ENCODE measurements at places on chromosomes 4 and X.

DNA sequence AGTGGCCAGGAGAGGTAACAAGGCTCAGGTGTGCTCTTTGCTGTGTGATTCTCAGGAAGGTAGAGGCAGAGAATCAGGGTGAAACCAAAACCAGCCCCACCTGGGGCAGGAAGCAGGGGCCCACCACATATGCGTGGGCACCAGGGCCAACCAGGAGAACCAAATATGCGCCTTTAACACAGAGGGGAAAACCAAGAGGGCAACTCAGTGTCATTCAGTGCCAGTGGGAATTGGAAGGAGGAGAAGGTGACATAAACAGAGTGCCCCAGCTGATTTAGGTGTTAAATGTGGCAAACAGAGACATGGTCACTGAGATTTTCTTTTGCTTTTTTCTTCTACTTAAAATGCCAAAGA lies 106.8 kb upstream of the MAMLD1 start:
- no peak for DNase-seq

DNA sequence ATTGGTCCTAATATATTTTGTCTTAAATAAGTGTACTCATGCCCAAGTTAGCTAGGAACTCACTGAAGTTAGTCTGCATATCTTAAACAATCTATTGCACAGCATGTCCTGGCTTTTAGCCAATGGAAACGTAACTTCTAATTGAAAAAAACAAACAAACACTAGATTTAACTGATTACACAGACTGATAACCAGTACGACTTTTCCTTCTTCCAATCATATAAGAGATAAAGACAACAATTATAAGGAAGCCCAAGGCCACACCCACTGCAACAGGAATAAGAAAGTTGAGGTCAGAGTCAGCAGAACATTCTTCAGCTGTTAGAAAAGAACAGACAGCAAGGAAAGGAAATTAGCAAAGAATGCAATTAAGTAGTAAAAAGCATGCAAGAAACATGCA lies 40.8 kb downstream of the LAMP2 start:
- no peak for DNase-seq

GRCh38 chr4:140693562-140693961 lies 62.6 kb downstream of the TBC1D9 start:
- no peak for DNase-seq

- DNase-seq, result no peak
Measured at GRCh38 chrX:7889135-7889534, 38.1 kb downstream of the PNPLA4 start.

GRCh38 chr4:16472537-16472936 lies 246.3 kb upstream of the TAPT1 start:
- DNase-seq, result no peak

GRCh38 chrX:133918361-133918771 lies 67.0 kb downstream of the GPC3 start:
- DNase-seq, result no peak

GRCh38 chrX:111039606-111040005 lies 56.4 kb upstream of the PAK3 start:
- no peak for DNase-seq

GRCh38 chr4:184310171-184310567 lies 92.5 kb upstream of the ENPP6 start:
- DNase-seq, result peak; percentile 52

GRCh38 chrX:84259868-84260267 lies 71.9 kb upstream of the RPS6KA6 start:
- no peak for DNase-seq

GRCh38 chr4:108601532-108601931 lies 18.8 kb upstream of the RPL34 start:
- no peak for DNase-seq

GRCh38 chr4:108830509-108831244 lies 67.8 kb upstream of the ETNPPL start:
- DNase-seq, result no peak

- DNase-seq, result no peak
Measured at GRCh38 chrX:47228550-47229270, 4.1 kb upstream of the USP11 start.

DNA sequence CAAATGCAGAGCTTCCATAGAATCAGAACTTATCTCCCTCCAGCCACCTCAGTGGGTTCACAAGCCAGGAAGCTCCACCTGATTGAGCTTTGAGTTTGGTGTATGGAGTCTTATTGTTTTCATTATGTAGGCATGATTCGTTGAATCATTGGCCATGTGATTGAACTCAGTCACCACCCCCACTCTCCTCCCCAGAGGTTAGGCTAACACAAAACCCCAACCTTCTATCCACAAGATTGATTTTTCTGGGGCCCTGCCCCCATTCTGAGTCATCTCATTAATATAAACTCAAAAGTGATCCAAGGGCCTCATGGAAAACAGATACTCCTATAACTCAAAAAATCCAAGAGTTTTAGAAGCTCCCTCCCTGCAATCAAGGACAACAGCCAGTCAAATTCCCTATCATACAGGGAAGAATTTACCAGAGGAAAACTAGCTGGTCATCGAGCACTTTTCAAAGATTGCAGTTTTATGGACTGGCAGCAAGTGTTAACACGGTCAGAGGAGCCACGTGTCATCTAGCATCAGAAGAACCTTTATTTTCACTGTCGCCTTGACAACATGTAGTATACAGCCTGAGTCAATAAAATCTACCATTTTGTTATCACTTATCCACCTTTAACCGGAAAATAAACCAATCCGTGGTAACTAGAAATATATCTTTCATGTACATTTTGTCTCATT lies 35.9 kb upstream of the GUCY1B1 start:
- DNase-seq, result no peak

DNA sequence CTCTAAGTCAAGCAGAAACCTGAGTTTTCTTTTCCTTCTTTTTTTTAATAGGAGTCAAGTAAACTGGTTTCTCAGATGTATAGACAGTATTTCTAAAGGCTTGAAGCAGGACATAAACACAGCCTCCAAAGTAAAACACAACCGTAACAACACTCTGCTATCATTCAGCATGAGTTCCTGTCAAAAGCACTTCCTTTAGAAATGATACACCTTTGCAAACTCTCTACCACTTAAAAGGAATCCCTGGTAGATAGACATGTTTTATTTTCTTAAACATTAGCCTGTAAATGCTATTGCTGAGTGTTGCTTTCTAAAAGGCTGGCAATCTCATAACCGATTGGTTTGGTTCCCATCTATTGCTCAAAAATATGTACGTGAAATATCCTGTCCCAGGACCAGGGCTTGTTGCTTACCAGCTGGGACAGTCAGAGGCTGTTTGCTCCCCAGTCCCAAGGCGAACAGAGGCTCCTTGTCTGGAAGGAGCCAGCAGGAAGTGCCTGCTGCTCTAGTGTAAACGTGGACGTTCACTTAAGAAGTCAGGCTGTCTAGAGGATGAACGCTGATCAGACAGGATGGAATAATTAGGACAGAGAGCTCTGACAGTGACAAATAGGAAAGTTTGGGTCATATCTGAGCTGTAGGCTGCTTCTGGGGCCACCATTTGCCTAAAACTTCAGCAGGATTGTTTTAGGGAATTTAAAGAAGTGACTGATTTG lies 173.9 kb upstream of the KLF3 start:
- no peak for DNase-seq

DNA sequence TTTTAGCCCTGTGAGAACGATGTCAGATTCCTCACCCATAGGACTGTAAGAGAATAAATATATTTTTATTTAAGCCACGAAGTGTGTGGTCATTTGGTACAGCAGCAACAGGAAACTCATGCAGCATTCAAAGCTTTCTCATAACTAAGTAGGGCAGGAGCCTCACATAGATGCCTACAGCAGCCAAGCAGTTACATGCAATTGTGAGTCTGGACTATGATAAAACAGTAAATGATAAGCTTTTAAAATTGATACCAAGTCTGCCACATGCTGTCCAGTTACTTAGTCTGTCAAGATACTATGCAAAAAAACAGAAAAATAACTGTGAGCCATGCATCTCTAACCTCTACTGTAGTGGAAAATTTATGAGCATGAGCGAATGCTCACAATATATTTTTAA lies 359.6 kb downstream of the HS3ST1 start:
- no peak for DNase-seq

DNA sequence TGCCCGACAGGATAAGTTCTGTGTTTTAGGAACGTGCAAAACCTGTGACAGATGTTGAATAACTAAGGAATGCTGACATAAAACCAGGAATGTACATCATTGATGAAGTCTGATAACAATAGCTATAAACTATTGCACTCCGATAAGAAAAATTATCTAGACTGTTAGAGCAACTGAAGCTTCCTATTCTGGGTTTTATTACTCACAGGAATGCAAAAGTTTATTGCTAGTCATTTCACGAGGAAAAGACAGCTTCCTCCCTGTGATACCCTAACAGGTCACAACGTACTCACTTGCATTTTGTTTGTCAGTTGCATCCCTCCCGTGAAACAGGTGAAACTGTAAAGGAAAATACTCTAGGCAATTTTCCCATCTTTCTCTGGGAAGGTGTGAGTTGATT lies 65.9 kb downstream of the CLDN22 start:
- no peak for DNase-seq

DNA sequence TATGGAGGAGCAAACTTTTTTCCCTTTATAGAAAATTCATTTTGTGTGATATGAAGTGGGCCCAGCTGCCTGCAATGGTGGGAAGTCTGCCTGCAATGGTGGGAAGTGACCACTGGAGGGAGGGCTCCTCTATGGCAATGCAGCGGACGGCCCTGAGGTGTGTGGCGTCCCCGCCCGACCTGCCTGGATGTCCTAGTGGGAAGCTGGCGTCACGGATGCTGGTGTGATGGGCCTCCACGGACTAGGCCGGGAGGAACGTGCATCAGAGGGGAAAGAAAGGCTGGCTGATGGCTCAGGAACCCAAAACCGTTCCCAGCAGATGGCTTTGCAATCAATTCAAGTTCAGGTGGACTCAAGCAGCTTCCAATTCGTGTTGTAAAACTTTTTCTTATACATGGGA lies 177.9 kb downstream of the AFAP1 start:
- DNase-seq, result peak; percentile 80

DNA sequence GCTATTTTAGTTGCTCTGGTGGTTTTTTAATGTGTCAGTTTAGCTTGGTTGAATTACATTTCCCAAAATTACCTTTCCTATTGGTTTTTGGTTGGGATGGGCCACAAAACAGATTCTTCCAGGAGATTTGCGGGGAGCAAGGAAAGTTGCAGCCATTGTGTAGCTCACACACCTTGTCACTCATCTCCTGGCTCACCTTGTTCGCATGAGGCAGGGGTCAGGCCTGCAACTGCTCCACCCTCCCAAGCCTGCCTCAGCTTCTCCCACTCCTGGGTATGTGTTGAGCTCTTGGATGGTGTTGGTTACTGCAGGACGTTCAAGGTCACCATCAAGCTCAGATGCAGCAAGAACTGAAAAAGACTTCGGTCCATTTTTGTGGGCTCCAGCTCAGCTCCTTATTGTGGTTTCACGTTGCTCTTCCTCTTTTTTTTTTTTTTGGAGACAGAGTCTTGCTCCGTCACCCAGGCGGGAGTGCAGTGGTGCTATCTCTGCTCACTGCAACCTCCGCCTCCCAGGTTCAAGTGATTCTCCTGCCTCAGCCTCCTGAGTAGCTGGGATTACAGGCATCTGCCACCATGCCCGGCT lies 95.6 kb upstream of the METTL14 start:
- DNase-seq, result no peak

- no peak for DNase-seq
Measured at GRCh38 chrX:32868524-32868895, 342.8 kb downstream of the DMD start.

DNA sequence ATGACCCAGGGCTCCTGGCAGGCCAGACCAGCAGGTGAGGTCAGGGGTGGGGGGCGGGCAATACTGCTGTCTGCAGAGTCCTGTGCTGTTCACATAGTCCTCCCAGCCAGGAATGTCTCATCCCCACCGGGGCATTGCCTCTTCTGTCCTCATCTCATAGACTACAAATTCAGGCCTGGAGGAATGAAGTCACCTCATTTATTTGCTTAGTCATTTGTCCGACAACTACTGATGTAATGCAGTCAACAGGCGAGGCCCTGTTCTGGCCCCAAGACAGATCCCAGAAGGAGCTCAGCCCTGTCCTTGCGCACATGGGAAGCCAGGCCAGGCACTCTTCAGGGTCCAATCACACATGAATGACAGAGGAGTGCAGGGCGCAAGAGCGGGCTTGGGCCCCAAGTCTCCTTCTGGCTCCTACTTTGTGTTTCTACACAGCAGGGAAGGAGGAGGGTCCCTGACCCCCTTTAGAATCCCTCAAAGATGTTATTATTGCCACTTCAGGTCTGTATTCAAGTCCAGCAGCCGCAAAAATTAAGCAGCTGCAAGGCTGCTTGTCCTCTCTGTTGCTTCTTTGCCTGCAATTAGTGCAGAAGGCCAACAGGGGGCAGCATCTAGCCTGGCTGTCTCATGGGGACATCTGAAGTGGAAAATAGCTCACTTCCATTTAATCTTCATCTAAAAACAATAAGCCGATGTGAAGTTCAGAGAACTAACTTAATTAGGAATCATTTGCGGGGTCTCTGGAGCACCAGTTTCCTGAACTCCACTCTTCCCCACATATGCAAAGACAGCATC lies 15.2 kb upstream of the HMX1 start:
- DNase-seq, result no peak

DNA sequence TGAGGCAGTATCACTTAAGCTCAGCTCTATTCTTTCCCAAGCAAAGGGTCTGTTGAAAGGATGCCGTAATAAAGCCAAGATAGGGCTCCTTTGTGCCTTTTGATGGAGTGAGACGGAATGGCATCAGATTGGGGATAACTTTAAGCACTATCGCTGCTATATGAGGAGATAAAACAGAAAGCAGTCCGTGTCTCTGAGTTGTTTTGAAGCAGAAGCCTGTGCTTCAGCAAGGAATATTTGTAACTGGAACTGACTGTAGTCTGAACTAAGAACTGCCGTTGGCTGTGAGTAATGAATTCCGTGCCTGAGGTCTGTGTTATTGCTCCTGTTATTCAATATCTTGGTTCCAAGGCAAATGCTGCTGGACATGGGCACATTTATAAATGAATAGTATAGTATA lies 297.4 kb downstream of the ANKRD50 start:
- no peak for DNase-seq

DNA sequence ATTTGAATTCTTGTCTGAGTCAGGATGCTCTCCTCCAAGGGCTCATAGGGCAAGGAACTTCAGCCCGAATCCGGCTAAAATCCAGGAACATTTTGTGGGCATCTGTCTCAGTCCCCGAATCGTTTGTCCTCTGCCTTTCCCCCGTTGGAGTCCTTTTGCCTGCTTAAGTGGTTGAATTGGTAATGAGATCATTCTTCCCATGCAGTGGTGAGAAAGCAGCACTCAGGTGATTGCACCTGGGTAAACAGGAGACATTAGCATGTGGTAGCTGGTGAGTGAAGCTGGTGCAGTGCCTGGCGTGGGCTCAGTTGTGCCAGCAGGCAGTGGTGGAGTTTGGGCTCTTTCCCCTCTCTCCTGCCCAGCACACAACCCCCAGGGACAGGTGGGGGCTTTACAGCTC lies 61.9 kb upstream of the MTM1 start:
- no peak for DNase-seq

Measured in 8988T (cell line).